Forelimb muscle (tissue), 1 donor: ENCODE measurements at places on chromosomes 2 and 18. TPM values are rescaled to one million over a fixed set of nuclear protein-coding genes. Genes with fewer than 3 reads are reported as not detected.
A peak's percentile ranks its signal among the peaks of the same experiment; 100 is the strongest.

The PDE1A gene
- polyA plus RNA-seq, result 8.0 TPM

The SPP2 gene
- not detected for polyA plus RNA-seq

The IL1F10 gene
- not detected for polyA plus RNA-seq

The GRB14 gene
- 1.3 TPM for polyA plus RNA-seq

The COL3A1 gene
- polyA plus RNA-seq, result 5,317 TPM

The NTSR2 gene
- polyA plus RNA-seq, result not detected

- DNase-seq, result no peak
Observed at GRCh38 chr2:146985753-146986152, 859.1 kb upstream of the ACVR2A start.

GRCh38 chr2:202771336-202771735, 100.2 kb downstream of the ICA1L start:
- DNase-seq, result no peak

- peak; percentile 54 for DNase-seq
Observed at GRCh38 chr2:65186872-65187851, 40.5 kb upstream of the ACTR2 start.

GRCh38 chr2:168155046-168155445, 92.3 kb downstream of the STK39 start:
- no peak for DNase-seq

DNA sequence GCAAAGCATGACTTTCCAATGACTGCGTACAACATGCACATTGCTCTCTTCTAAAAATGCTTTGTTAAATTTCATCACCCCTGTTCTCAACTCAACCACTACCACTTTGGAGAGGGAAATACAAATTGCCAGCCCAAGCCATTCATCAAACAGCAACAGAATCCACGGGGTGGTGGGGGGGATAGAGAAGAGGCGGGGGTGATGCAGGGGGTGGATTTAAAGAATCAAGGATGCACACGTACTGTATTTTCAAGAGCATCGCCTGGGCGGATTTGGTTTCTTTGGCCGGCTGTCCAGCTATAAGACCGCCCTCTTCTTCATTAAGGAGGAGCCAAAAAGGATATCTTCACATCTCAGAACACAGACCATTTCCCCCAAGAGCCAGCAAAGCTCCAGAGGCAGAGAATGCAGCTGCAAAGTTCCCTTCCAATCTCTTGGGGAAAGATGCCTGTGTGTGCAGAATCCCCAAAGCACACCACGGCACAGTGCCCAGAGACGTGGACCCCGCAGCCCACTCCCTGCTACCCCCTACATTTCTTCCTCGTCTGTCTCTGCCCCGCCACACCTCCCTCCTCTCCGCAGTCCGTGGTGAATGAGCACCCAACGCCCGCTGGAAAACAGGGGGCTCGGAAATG, 977 bp downstream of the SLC8A1 start:
- DNase-seq, result peak; percentile 51

GRCh38 chr18:24400587-24400986, 3.0 kb upstream of the OSBPL1A start:
- DNase-seq, result no peak

GRCh38 chr2:99836690-99837605, 305.4 kb downstream of the AFF3 start:
- DNase-seq, result no peak

GRCh38 chr18:71682591-71682990, 861.6 kb downstream of the CBLN2 start:
- no peak for DNase-seq

- no peak for DNase-seq
Observed at GRCh38 chr2:160295519-160296207, 95.6 kb upstream of the ITGB6 start.

GRCh38 chr2:73897934-73898333, 5.1 kb downstream of the ACTG2 start:
- no peak for DNase-seq

GRCh38 chr2:237591141-237591881, 777 bp upstream of the RAB17 start:
- DNase-seq, result no peak
